ENCODE measurements at places on chromosomes 4 and X.

DNA sequence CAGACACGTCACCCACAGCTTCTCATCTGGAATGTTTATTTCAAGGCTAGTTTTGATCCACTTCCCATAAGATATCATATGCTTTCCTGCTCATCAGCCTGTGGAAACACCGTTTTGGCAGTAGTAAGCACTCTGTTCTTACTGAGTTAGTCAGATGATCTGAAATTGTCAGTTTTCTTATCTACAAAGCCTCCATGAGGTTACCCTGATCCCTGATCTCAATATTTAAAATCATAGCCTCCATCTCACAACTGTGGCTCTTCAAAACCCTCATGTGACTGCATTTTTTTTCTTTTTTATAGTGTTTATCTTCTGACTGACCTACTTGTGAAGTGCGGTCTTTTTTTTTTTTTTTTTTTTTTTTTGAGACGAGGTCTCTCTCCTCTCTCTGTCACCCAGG, 22.7 kb downstream of the BST1 start:
- no peak for DNase-seq

- DNase-seq, result no peak
Measured at GRCh38 chr4:53931461-53931961, 132.9 kb downstream of the CHIC2 start.

- DNase-seq, result no peak
Measured at GRCh38 chrX:37959212-37960021, 46.9 kb upstream of the SYTL5 start.

DNA sequence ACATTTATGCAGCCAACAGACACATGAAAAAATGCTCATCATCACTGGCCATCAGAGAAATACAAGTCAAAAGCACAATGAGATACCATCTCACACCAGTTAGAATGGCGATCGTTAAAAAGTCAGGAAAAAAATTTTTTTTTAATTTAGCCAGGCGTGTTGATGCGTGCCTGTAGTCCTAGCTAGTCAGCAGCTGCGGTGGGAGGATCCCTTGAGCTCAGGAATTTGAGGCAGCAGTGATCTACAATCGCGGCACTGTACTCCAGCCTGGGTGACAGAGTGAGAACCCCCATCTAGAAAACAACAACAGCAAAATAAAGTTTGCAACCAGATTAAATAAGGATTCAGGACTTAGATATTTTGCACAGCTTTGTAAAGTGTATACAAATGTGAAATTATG, 65.7 kb upstream of the ALG13 start:
- no peak for DNase-seq

- no peak for DNase-seq
Measured at GRCh38 chrX:68719904-68720614, 72.6 kb downstream of the STARD8 start.

DNA sequence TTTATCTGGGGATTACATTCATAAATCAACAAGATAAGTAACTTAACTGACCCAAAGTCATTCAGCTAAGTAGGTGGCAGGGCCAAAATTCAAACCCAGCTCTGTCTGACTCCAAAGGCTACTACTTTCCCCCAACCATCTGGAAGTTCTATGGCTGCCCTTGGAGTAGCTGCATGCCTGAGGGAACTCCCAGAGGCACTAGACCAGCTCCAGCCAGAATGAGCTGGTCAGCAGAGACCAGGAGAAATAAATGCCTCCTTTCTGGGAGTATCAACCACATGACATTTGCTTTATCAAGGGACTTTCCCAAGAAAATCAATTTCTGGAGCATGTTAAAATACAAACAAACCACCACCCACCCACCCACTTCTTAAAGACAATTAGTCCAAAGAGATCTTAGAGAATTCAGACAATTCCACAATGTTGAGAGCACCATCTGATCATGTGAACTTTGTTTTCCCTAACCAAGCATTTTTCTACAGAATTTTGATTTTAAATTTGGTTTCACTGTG, 180.5 kb downstream of the EFHC2 start:
- DNase-seq, result no peak
